ENCODE measurements at places on chromosomes 6 and 20.

- no peak for DNase-seq
These were observed 89.8 kb downstream of the ATRN start for GRCh38 chr20:3560578-3560977.

DNA sequence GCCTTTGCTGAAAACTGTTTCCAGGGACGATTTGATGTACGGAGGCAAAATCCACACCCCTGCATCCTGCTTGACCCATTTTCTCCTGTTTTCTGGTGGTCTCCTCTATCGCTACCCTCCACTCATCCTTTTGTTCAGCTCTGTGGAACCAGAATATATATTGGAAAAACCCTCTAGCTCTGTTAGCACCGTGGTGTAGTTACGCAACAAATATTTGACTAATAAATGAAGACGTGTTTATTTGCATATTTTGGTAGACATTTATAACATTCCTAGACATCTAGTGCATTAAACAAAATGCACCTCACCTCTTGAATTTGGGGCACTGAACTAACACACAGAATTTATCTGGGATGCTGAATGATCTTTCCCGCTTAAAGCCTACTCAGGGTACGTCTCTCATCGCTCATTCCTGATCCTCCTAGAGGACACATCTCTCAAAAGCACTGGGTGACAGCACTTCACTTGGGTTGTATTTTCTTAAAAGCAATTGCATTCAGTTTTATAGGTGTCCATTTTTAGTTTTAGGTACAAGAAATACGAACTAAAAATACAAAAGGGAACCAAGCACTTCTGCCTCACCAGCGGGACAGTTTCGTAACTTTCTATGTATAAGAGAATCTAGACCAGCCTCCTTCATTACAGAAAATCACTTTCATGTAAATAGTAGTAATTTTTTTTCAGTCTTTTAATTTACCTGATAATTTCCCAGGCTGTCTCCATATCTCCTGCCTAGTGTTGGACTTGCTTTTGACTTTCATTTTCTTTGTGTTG lies 59.2 kb downstream of the SNRNP48 start:
- DNase-seq, result no peak

DNA sequence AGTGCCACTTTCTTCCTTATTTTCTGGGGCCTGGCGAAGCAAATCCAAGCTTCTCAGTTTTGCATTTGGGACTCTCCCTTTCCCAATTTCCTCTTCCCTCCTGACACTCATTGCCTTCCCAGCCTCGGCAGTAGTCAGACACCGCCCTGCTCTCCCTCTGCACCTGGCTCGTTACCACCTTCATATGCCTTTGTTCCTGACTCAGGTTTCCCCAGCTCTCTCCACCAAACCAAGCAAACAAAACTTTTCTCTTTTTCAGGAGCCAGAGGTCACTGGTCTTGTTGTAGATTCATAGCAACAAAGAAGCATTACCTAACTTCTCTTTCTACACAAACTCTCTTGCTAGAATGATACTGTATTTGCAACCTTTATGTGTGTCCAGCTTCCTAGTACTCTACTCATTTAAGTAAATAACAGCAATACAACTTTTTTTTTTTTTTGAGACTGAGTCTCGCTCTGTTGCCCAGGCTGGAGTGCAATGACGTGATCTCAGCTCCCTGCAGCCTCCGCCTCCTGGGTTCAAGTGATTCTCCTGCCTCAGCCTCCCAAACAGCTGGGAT lies 9.0 kb upstream of the ZC3H12D start:
- no peak for DNase-seq

DNA sequence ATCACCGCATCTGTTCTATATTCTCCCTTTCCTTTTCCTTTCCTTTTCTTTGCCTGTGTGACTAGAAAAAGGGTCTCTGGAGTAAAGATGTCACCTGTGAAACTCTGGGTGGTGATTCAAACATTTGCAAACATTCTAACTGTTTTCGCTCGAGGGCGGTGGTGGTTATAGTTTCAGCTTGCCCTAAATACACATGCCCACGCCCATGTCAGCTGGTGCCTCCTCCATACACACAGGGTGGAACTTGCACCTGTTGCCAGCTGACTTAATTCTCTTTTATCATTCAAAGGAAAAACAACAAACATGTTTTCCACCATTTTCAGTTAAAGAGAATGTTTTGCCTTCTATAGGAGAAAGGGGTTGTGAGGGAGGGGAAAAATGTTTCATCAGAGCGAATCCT lies 381.9 kb upstream of the ARID1B start:
- DNase-seq, result no peak

GRCh38 chr6:52285177-52286068 lies 881 bp upstream of the MCM3 start:
- no peak for DNase-seq

DNA sequence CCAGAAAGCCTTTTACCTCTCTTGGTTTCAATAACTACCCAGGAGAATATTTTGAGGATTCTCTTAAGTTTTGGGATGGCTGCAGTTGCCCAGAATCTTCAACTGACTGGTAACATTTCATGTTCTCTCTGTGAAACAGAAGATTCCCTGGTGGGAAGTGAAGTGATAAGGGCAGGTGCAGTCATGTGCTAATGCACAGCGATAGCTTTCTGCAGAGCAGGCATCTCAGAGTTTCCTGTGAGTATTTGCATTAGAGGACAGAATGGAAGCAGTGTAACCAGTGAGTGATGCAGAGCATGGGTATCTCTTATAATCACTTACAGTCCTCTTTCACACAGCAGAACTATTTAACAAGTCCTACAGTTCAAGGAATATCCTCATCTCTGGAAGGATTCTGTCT lies 76.1 kb downstream of the HCRTR2 start:
- no peak for DNase-seq

DNA sequence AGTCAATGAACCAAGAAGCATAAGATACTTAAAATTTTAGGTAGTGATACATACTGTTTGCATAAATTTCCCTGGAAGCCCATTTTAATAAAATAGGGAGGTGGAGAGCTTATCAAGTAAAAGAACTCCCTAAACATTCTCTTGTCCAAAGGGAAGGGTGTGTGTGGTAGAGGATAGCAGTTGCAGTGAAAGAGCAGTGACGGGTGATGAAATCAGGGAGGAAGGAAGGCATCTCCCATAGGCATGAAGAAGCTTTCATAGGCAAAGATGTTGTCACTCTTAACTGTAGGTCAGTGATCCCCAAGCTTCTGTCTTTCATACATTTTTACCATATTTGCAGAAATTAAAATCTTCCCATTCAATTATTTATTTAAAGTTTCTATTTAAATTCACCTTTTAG lies 60.0 kb upstream of the ZNF831 start:
- no peak for DNase-seq

GRCh38 chr6:41626917-41627316 lies 11.4 kb upstream of the MDFI start:
- DNase-seq, result no peak

DNA sequence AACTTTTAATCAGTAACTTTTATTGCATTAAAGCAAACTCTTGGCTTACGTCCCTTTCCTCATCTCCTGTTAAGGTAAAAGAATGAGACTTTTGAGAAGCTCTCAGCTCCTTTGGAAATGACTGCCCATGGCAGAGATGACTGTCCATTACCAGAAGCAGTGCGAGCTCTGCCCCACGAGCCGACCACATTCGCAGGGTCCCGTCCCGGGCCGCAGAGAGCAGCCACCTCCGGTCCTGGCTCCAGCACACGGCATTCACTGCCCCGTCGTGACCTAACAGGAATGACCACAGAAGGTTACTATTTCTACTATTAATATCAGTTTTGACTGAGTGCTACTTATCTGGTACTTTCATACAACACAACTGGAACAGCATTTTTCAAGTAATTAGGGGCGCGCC lies 63.4 kb downstream of the WDR27 start:
- DNase-seq, result no peak

- DNase-seq, result no peak
These were observed 19.1 kb downstream of the VSTM2L start for GRCh38 chr20:37922016-37922415.

- DNase-seq, result no peak
These were observed 66.2 kb downstream of the SLC22A23 start for GRCh38 chr6:3390698-3391097.

- DNase-seq, result no peak
These were observed 7.2 kb downstream of the HEBP2 start for GRCh38 chr6:138410972-138411880.

Data from occipital lobe (tissue), 3 donors.